ENCODE measurements at places on chromosomes 7 and 10. TPM values are rescaled to one million over a fixed set of nuclear protein-coding genes. Genes with fewer than 3 reads are reported as not detected.

GRCh38 chr7:74481458-74482196 lies 27.9 kb downstream of the GTF2IRD1 start:
- no peak for DNase-seq

- DNase-seq: no peak
Observed at GRCh38 chr7:134374291-134374690, 57.6 kb upstream of the SLC35B4 start.

DNA sequence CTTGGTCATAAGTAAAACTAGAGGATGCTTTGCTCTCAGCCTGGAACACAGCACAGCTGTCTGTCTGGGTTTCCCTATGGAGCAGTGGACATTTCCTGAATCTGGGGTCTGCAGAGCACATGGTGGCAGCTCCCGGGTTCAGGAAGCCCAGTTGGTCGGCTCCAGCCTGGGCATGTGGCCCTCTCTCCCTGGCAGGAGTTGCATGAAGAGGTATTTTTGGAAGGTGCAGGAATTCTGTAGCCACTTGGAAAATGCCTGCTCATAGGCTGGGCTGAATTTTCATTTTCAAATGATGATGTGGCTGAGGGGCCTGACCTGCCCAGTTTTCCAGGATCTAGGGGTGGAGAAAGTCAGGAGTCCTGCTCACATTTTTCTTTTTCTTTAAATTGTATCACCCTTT lies 6.7 kb upstream of the TPST1 start:
- no peak for DNase-seq

- DNase-seq: no peak
Observed at GRCh38 chr7:112414855-112415490, 35.3 kb upstream of the IFRD1 start.

DNA sequence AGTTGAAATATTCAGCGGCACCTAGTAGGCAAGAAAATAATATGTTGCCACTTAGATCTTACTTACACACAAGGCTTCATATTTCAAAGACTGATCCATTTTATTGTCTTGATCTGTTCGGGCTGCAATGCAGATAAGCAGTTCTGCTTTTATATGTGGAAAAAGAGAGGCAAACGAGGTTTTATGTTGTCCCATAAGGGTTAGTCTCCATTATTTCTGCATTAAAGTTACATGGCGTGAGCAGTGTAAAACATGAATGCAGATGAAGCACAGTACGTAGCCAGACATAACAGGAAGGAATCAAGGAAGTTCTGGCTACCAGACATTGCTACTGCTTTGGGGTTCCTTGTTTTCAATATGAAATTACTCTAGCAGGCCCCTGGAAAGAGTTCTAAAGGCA lies 224.8 kb downstream of the BBS9 start:
- no peak for DNase-seq

DNA sequence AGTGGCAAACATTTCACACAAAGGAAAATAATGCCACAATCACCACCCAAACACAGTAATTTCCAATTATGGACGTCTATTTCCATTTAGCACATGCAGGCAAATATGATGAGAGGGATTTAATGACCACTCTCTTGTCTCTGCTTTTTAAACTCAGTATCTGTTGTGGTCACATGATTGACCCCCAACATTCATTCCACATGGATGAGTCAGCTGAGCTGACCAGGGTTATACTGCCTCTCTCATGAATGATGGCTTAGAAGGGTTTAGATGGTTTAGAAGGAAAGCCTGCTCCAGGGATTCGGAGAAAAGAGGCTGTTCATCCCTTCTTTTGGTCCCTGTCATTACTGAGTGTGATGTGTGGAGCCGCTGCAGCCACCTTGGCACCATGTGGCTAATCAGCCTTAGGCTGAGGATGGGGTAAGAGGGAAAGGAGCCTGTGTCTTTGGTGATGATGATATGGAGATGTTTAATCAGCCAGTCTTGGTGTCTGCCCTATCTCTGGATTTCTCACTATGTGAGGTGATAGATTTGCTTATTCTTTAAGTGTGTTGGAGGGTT lies 38.2 kb upstream of the JAKMIP3 start:
- no peak for DNase-seq

- DNase-seq: peak; percentile 85
Observed at GRCh38 chr7:2632733-2633537, 1.1 kb downstream of the TTYH3 start.

DNA sequence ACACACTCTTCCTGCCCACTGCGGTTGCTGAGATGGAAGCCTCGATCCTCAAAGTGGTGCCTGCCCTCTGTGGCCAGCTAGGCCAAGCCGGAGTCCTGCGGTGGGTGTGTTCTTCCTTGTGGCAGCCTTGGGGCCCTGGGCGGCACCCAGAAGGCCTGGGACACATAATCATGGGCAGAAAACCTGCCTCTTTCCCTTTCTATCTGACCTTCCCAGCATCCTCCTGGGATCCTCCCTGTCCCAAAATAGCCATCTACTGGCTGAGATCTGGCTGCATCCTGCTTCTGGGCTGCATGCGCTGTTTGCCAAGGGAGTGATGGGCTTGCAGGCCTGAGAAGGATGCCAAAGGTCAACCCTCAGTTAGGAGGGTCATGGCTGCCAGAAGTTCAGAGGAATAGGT lies 23.9 kb downstream of the COL13A1 start:
- DNase-seq: no peak

DNA sequence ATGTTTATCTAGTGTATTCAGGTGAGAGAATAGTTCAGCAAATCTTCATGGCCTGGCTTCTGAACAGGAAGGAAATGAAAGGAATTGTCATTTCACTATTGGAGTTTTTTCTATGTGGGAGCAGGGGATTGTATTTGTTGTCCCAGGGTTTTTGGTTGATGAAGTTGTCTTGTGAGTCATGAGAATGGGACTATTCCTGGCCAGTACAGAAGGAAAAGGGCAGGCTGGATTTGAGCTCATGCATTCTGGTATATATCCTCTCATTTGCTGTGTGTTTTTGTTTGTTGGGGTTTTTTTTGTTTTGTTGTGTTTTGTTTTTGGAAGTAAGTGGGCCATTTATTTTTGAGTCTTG lies 101.2 kb upstream of the MKLN1 start:
- no peak for DNase-seq

DNA sequence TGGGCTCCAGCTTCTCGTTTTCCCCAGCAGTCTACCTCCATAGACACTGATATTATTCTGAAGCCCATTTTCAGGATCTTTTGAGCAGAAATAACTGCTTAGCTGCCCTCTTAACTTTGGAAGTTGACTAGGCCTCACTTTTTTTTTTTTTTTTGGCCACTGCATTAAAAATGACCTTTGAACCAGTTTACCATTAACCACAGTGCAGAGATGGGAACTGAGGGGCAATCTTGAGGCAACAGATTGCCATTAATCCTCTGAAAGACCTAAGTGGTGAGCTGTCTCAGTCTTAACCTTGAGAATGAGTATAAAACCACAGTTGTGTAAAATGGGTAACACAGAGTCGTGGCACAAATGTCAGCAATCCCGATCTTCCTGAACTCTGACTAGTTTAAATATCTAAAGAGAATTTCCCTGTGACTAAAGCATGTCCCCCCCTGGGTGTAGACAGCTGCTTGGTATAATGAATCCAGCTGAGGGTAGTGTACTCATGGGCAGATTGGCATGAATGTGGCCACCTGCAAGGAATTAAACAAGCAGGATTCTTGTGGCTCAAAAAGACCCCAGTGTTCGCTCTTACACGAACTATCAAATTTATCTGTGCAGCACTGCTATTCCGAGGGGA lies 46.1 kb upstream of the FMC1 start:
- DNase-seq: no peak

DNA sequence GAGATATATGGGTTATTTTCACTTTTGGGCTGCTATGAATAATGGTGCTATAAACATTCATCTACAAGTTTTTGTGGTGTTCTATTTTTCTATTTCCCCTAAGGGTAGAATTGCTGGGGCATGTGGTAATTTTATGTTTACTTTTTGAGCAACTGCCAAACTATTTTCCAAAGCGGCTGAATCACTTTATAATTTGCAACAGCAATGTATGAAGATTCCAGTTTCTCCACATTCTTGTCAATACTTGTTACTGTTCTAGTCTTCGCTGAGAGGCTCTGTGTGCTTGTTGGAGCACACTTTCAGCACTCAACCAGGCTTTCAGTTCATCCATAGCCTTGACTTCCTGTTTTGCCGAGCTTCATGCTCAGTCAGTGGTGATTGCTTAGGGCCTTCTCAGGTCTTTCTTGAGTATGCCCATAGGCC lies 39.0 kb downstream of the ADK start:
- no peak for DNase-seq

DNA sequence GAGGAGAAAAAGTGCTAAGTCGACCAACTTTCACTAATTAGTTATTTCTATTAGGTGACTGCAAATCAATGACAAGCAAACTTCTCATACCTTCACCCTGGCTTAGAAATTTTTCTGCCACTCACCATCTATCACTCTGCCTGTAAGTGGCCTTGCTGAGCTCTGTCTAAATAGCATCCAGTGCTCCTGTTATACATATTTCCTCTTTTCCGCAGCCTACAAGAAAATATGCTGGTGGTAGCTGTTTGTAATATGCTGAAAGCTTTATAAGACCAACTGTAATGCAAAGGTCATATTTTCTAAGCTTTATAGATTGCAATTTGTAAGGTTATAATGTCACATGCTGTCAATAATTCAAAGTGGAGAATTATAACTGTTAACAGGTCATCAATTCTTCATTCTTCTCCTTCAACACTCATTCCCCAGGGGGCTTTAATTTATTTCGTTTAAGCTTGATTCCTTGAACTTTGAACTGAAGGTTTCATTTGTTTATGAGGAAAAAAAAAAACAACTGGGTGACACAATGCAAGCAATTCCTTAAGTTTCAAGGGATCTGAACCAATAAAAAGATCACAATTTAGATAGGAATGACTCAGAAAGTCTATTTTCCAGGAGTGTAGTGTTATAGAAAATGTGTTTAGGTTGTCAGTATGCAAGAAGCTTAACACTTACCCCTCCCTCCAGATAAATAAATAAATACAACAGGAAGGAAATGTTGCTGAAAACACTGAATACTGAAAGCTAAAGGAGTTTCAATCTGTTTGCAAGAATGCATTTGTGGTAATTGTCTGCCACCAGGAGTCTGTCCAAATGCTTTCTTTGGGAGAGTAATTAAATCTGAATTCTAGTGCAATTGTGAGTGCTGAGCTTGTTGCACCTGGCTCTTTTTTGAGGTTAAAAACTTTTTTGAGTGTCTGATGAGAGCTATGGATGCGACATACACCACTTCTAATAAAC lies 183.7 kb downstream of the SORCS1 start:
- DNase-seq: no peak

- no peak for DNase-seq
Observed at GRCh38 chr10:60122190-60122589, 215.8 kb upstream of the CCDC6 start.

DNA sequence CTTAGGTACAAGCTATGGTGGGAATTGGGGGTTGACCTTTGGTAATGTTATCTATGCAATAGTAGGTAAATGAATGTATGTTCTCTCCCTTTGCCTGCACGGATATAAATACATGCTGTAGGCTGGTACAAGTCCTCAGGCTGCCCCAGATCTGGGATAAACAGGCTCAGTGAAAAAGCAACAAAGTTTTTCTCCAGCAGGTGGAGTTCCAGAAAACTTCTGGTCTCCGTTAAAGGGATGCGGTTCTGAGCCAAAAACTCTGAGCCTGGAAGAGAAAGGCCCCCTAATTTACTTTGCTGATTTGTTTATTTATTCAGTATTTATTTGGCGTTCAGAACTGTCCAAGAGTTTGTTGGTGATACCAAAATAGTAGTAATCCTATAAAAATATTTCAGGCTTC lies 204.7 kb downstream of the ADRA2A start:
- no peak for DNase-seq

GRCh38 chr10:77197544-77197943 lies 440.1 kb downstream of the KCNMA1 start:
- DNase-seq: no peak

- DNase-seq: no peak
Observed at GRCh38 chr7:93921186-93921585, 349 bp upstream of the GNG11 start.

DNA sequence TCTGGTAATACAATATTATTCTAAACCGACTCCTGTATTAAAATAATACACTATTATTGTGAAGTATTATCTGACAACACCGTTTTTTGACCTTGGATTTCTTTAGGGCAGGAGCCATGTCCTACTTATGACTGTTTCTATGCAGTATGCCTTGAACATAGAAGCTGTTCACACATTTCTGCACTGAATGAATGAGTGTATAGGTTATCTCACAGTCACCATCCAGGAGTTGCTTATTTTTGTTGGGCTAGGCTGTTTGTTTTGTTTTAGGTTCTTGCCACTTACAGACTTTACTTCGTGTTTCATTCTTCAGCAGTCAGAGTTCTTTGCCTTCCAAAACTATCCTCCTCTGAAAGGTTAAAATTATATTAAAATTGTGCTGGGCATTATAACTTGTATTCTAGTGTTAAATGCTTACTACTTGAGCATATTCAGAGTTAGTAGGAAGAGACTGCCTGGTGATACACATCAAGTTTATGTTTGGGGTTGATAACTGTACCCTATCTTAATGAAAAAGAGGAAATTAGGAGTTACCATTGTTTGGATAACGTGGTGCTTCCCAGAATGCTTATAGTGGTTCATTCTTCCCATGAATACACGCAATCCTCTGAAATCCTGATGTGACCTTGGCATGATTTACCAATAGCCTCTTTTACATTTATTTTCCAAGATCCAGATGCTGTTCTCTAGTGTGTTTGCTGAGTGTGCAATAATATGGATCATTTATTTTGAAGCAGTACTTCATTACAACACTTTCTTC lies 1.7 kb downstream of the RALA start:
- no peak for DNase-seq

- DNase-seq: no peak
Observed at GRCh38 chr10:30309403-30309802, 39.7 kb downstream of the MTPAP start.

- DNase-seq: no peak
Observed at GRCh38 chr7:11749629-11750028, 82.4 kb downstream of the THSD7A start.

- no peak for DNase-seq
Observed at GRCh38 chr7:139936760-139937310, 107.8 kb downstream of the TBXAS1 start.

DNA sequence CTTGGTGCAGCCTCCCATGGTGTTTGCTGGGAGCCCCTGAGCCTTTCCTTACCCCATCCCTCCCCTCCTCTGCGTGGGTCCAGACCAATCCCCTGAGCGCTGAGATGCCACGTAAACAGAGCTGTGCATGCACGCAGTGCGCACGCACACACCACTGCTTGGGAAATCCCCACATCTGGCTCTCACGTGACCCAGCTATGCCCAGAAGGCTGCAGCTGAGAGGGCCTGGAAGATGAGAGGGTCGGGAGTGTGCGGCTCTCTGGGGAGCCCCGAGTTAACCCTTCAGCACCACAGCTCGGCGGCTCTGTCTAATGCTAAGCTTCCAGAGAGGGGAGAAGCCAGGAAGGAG lies 177.2 kb downstream of the SH3PXD2A start:
- peak; percentile 92 for DNase-seq

The SUN3 gene
- total RNA-seq: not detected

The ANKRD30A gene
- not detected for total RNA-seq

The EGR2 gene
- total RNA-seq: 11.4 TPM

The ITPRID1 gene
- not detected for total RNA-seq

The SERPINE1 gene
- 57.1 TPM for total RNA-seq

Measured in aorta (tissue), 5 donors.